ENCODE measurements at places on chromosomes 12 and 14.
A peak's percentile ranks its signal among the peaks of the same experiment; 100 is the strongest.

- no peak for DNase-seq
Observed at GRCh38 chr14:102893452-102893851, 29.0 kb upstream of the AMN start.

GRCh38 chr12:125353871-125354270 lies 288.6 kb downstream of the AACS start:
- no peak for DNase-seq

GRCh38 chr12:59763835-59764234 lies 168.0 kb downstream of the SLC16A7 start:
- DNase-seq: no peak

DNA sequence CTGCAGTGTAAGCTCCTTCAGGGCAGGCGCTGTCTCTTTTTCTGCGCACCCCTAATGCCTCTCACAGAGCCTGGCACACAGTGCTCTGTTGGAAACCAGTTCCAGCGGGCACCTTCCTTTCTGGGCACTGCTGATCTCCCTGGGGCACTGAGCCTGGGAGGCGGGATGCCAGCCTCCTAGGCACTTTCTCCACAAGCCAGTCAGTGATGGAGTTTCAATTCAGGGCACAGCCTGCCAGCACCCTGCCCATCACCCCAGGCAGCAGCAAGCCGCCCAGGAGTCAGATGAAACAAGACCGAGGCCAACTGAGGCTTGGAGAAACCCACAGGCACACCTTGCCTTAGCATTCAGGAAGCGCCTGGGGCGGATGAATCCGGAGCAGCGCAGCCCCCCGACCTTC lies 5.7 kb upstream of the CTDSP2 start:
- no peak for DNase-seq

- DNase-seq: no peak
Observed at GRCh38 chr14:22844221-22845102, 8.1 kb downstream of the MMP14 start.

- DNase-seq: no peak
Observed at GRCh38 chr12:63764481-63764880, 15.2 kb upstream of the RXYLT1 start.

- no peak for DNase-seq
Observed at GRCh38 chr14:61517911-61518384, 177.4 kb upstream of the HIF1A start.

DNA sequence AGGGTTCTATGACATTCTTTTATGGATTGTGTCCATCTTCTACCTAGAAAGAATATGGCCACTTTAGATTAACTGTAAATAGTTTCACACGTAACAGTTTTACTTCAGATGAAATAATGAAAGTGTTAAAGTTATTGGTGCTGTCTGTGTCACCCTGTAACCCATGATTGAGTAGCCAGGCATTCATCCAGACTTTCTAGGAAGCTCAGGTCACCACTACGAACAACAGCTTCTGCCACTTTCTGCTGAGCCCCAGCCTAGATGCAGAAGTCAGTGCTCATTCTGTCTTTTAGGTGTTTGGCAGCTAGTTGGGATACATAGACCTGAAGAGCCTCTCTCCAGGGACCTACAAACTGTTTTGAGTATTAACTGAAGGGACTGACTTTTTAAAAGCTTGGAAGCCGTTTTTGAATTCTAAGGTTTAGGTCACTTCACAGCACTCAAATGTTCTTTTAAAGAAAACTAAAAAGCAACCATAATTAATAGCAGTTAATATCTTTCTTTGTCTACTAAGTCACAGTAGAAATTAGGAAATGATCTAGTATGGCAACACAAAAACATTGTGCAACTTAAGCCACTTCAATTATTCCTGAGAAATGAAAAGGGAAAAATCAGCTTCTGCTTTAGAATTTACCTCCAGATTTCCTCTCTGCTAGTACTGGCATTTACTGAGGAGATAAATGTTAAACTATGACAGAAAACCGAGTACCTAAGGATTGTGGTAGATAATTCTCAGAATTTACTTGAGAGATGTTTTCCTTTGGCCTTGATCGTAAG lies 266.9 kb downstream of the CCDC91 start:
- no peak for DNase-seq

DNA sequence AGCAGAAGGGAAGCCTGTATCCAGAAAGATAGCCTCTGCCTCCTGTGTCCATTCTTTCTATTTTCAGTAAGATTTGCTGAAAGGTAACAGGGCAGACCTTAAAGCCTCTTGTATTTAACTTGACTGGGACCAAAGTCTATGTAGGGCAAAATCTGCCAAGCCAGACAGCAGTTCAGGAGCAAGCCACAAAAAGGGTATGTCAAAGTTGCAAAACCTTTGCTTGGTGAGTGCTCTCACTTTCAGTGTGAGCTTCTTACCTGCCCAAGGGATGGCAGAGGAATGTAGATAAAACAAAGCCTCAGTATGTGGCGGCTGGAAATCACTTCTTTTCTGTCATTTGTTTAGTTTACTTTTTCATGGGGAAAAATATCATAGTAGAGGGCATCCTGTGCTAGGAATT lies 63.1 kb downstream of the PLEKHG7 start:
- no peak for DNase-seq

DNA sequence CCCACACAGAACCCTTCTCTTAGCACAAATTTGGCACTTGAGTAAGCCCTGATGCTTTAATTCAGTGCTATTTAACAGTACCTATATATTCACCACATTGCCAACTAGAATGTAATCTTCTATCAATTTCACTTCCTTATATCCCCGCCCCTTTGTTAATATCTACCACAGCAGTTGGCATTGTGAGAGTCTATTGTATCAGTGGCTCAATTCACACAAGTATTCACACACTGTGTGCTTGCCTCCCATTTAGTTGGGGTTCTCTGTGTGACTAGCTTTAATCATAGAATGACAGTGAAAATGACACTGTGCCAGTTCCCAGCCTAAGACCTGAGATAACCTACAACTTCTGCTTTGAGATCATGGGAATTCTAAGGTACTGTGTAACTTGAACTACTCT lies 103.1 kb downstream of the SEC23A start:
- DNase-seq: no peak

GRCh38 chr12:49352351-49352750 lies 5.7 kb downstream of the DNAJC22 start:
- no peak for DNase-seq

- DNase-seq: no peak
Observed at GRCh38 chr14:25044106-25044698, 5.7 kb downstream of the STXBP6 start.

- DNase-seq: no peak
Observed at GRCh38 chr14:51852541-51852940, 7.9 kb upstream of the GNG2 start.

- DNase-seq: no peak
Observed at GRCh38 chr14:101009531-101009930, 106.0 kb upstream of the RTL1 start.

GRCh38 chr14:104143521-104144452 lies 5.4 kb downstream of the KIF26A start:
- DNase-seq: no peak

GRCh38 chr12:93089805-93090569 lies 160.9 kb upstream of the EEA1 start:
- no peak for DNase-seq

DNA sequence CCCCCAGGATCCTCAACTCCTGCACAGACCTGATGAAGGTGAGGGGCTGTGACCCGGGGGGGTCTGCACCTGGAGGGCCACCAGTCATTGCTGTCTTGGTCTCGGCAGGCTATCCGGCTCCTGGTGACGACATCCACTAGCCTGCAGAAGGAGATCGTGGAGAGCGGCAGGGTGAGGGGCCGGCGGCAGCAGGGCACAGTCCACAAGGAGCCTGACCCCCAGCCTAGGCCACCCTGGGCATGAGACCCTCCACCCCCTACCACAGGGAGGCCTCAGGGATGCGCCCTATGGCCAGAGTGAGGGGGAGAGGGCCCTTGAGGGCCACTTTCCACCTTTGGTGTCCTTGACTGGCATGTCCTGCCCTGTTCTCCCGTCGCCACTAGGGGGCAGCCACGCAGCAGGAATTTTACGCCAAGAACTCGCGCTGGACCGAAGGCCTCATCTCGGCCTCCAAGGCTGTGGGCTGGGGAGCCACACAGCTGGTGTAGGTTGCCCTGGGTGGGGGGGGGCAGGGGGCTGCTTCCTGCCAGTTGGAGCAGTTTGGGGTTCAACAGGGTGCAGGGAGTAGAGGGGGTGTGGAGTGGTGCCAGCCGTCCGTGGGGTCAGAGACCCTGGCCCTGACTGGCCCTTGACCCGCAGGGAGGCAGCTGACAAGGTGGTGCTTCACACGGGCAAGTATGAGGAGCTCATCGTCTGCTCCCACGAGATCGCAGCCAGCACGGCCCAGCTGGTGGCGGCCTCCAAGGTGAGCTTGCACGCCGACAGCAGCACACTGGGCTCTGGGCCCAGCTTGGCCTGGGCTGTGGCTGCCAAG lies 25.0 kb downstream of the HIP1R start:
- peak; percentile 74 for DNase-seq

DNA sequence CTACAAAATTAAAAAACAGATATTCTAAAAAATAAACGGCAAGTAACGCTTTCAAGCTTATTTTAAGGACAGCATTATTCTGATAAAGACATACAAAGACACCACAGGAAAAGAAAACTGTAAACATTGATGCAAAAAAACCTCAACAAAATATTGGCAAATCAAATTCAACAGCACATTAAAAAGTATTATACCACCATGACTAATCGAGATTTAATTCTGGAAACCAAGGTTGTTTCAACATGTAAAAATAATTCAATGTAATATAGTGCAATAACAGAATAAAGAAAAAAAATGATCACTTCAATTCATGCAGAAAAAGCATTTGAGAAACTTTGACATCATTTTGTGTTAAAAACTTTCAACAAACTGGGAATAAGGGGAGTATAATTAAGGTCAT lies 1323.2 kb downstream of the FSCB start:
- no peak for DNase-seq

- DNase-seq: no peak
Observed at GRCh38 chr12:44046732-44047417, 211.0 kb downstream of the TMEM117 start.

DNA sequence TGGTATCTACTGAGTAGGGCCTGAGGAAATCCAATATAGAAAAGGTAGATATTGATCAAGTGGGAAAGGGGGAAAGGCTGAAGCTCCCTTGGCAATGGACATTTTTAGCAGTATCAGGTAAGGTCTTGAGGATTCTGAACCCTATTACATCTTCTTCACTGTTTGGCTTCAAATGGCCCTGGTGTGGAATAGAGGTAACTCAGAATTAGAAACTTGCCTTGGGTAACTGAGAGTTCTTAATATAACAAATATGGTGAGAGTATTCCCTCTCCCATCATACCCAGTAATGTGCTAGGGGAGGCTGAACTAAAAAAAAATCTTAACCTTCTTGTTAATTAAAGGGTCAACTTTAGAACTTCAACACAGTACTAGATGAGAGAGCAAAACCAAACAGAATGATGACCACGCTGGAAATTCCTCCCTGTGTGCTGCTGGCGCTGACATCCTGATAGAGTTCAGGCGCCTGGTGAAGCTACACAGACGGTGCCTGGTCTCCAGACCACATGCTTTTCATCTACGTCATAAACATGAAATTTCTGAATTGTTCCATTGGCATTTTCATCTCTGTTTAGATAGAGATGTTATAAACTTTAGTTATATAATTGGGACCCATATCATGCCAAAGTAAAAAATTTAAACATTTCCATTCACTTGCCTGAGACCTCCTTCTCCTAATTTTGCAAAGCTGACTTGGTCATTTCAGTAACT lies 128.3 kb downstream of the AKAP6 start:
- DNase-seq: no peak

GRCh38 chr12:88327276-88327675 lies 185.2 kb downstream of the TMTC3 start:
- DNase-seq: no peak

DNA sequence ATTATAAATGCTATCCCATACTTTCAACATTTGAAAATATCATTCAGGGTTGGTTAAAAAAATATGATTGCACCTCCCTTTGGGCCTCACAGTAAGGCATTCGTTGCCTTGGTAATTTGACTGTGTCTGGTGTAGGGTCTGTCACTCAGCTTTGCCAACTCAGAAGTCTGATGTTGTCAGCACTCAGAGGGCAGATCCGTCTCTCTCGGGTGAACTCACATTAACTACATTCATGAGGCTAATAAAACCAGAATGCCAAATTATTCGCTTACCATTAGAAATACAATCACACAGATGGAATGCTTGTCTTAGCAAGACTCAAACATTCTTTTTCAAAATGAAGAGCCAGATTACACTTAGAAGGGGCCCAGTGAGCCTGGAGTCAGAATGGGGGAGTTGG lies 53.0 kb downstream of the NPAS3 start:
- DNase-seq: no peak

DNA sequence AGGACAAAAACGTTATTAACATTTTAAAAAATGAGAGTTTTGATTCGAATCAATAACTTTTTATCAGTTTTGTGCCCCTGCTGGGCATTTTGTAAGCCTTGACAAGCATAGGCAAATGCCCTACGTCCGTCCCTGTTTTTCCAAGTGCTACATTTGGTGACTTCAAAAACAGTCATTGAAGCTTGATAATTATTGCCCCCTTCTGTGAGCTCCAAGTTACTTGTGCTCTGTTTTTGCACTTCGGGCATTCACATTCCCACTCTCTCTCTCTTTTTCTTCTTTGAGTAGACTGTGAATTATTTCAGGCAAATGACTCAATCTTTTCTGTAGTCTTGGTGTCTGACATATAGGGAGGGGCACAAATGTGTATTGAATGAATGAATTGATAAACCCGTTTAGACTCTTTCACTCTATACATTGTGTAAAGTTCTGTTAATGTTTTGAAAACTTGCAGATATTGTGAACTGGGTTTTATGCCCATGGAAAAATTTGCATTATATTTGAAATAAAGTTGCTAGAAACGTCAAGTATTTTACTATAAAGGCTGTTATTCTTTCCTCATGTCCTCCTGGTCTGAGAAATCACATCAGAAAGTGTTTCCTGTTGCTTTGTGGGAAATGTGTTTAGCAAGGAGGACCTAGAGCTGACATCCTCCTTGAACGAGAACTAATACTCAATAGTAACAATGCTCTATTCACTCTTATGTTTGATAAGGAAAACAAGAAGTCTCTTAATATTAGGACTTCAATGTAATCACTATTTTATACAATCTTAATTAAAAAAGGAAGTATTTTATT lies 1.4 kb downstream of the APAF1 start:
- no peak for DNase-seq

All from NCI-H1105 (cell line).